ENCODE measurements at places on chromosomes 7 and 10.

- no peak for DNase-seq
Measured at GRCh38 chr7:6246251-6246917, 26.0 kb downstream of the CYTH3 start.

GRCh38 chr10:8396675-8397074 lies 342.2 kb downstream of the GATA3 start:
- DNase-seq = no peak

DNA sequence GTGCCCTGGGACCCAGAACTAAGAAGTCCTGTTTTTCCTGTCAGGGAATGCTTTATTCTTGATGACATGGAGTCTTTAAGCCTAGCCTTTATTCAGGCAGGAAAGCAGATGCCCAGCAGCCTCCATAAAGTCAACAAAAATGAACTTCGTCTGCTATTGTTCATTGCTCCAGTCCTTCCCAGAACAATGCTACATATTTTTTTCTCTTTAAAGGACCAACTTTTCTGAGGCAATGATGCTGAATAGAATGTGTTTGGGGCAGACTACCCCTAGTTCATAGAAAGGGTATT lies 47.6 kb upstream of the PDCD4 start:
- DNase-seq = no peak

GRCh38 chr10:51215951-51216834 lies 141.9 kb downstream of the PRKG1 start:
- no peak for DNase-seq

GRCh38 chr10:99123851-99124250 lies 111.8 kb downstream of the HPSE2 start:
- DNase-seq = no peak
